ENCODE measurements at places on chromosomes 13 and 19. TPM values are rescaled to one million over a fixed set of nuclear protein-coding genes. Genes with fewer than 3 reads are reported as not detected.

DNA sequence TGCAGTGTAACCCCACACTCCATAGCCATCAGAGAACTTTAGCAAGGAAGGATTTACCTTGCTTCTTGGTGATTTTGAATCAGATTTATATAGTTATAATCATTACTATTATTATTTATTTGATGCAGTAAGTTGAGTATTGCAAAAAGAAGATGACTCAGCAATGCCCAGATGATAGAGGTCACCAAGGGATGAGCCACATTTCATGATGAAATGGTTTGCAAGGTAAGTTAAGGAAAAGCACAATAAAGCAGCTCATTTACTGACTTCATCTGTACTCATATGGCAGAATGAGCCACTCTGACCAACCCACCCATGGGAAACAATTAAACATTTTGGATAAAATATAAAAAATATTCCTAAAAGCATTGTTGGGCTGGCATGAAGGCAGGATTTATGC lies 59.1 kb downstream of the AKAP11 start:
- H3K36me3 ChIP-seq = no peaks in the 10 kb centered on the region
- no peak overlapping the region for H3K4me3 ChIP-seq
- no peaks in the 10 kb centered on the region for H3K4me1 ChIP-seq
- no peak overlapping the region for H3K27ac ChIP-seq
- DNase-seq = no peak

DNA sequence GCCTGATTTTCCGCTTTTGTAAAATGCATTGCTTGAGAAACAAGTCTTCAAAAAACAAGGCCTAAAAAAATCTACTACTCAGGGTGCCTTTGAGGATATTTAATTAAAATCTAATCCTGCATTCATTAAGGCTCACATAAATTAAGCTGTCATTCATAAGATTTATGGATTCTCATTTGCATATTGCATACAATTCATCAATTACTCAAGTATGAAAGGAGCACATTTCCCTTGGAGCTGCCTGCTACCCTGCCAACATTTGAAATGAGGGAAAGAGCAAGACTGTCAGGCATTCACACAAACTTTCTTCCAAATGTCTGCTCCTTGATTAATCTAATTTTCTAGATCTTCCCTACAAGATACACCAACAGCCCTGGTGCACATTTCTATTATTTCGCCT lies 140.0 kb downstream of the DACH1 start:
- no peaks in the 10 kb centered on the region for H3K27me3 ChIP-seq
- H3K4me3 ChIP-seq = no peak overlapping the region
- no peaks in the 10 kb centered on the region for H3K36me3 ChIP-seq
- no peak overlapping the region for H3K27ac ChIP-seq
- no peak for DNase-seq

- no peaks in the 10 kb centered on the region for H3K27me3 ChIP-seq
- H3K36me3 ChIP-seq = no peaks in the 10 kb centered on the region
- no peak for DNase-seq
- H3K4me3 ChIP-seq = no peak overlapping the region
These were observed 10.9 kb downstream of the SETDB2 start for GRCh38 chr13:49455007-49455398.

SPRY2 gene
- 6.8 TPM for total RNA-seq

TNFSF13B gene
- 0.94 TPM for total RNA-seq

Data from K562 (cell line).